ENCODE measurements at places on chromosomes 6 and 20. TPM values are rescaled to one million over a fixed set of nuclear protein-coding genes. Genes with fewer than 3 reads are reported as not detected.

The TMEM244 gene
- total RNA-seq: not detected

The EEF1A2 gene
- 30.7 TPM for total RNA-seq

The RHAG gene
- 0.07 TPM for total RNA-seq

The ZSCAN23 gene
- 6.5 TPM for total RNA-seq

The GTF2H4 gene
- 30.5 TPM for total RNA-seq

The CNBD2 gene
- 4.8 TPM for total RNA-seq

The THBD gene
- total RNA-seq: 1.2 TPM

The MYB gene
- 1.8 TPM for total RNA-seq

The STX11 gene
- not detected for total RNA-seq

The HSD17B8 gene
- 14.7 TPM for total RNA-seq

The CST5 gene
- total RNA-seq: not detected

The SAPCD1 gene
- total RNA-seq: 1.8 TPM

The HM13 gene
- 63.9 TPM for total RNA-seq

The UNC5CL gene
- total RNA-seq: 4.3 TPM

The CTAGE9 gene
- total RNA-seq: not detected

The OR2J3 gene
- total RNA-seq: not detected

The ELOVL4 gene
- 4.8 TPM for total RNA-seq

The DLL1 gene
- total RNA-seq: 7.3 TPM

The MYLK4 gene
- total RNA-seq: 0.07 TPM

The OR2B6 gene
- not detected for total RNA-seq

The AKAP7 gene
- total RNA-seq: 7.4 TPM

The RFX6 gene
- total RNA-seq: not detected

The ULBP2 gene
- not detected for total RNA-seq

The TRIM10 gene
- not detected for total RNA-seq

The FAM83C gene
- not detected for total RNA-seq

The RIPPLY2 gene
- 0.90 TPM for total RNA-seq

The DNAJC5 gene
- total RNA-seq: 29.2 TPM

The GFOD1 gene
- 4.4 TPM for total RNA-seq

The CST3 gene
- total RNA-seq: 104 TPM

The SF3B5 gene
- 171 TPM for total RNA-seq

The BEND3 gene
- total RNA-seq: 24.9 TPM

All from H7 (cell line).